ENCODE measurements at places on chromosomes 7 and 10.

DNA sequence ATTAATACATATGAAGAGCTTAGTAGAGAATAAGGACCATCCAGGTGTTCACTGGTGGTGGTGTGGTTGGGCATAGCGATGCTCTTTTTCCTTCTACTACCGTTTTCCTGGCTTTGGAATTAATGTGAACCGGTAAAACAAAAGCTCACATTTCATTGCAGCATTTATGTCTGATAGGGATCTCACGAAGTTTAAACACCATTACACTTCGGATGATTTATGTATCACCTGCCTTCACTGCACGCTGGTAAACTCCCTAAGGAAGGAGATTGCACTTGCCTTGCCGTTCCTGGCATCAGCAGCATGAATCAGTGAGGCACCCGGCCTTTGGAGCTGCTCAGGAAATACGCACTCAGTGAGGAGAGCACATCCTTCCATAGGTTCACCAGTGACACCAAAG is 47.5 kb downstream of the WIPF3 start:
- no peak for DNase-seq

GRCh38 chr10:103888113-103888841 is 29.7 kb downstream of the STN1 start:
- DNase-seq: no peak

- no peak for DNase-seq
Observed at GRCh38 chr10:103653581-103654037, 160.1 kb downstream of the NEURL1 start.

- DNase-seq: peak; percentile 78
Observed at GRCh38 chr7:102270178-102270887, 16.3 kb upstream of the SH2B2 start.

- no peak for DNase-seq
Observed at GRCh38 chr7:133165529-133165928, 83.6 kb upstream of the CHCHD3 start.

- no peak for DNase-seq
Observed at GRCh38 chr10:2920168-2920567, 147.2 kb upstream of the PFKP start.

DNA sequence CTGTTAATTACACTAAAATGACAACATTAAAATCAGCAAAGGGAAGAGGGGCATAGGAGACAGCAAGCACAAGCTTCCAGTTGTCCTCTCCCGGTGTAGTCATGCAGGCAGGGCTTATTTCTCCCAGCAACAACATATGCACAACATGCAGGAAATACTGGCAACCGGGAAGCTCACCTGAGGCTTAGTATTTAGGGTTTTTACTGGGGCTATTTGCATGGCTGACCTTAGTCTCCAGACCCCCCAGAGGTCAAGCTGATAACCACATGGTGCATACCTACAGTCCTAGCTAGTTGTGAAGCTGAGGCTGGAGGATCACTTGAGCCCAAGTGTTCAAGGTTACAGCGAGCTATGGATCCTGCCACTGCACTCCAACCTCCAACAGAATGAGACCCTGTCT is 12.8 kb upstream of the JMJD1C start:
- DNase-seq: no peak

GRCh38 chr7:3455806-3456595 is 154.9 kb downstream of the SDK1 start:
- DNase-seq: no peak

GRCh38 chr10:119872610-119872859 is at the start of gene MCMBP:
Gene MCMBP (minus strand): TSS chr10:119872843. CDS start chr10:119872584, 259 bp downstream.
- no peak for DNase-seq

GRCh38 chr10:66572700-66573099 is 353.1 kb upstream of the LRRTM3 start:
- no peak for DNase-seq

GRCh38 chr10:122078965-122079795 is 90.2 kb downstream of the TACC2 start:
- DNase-seq: peak; percentile 90

DNA sequence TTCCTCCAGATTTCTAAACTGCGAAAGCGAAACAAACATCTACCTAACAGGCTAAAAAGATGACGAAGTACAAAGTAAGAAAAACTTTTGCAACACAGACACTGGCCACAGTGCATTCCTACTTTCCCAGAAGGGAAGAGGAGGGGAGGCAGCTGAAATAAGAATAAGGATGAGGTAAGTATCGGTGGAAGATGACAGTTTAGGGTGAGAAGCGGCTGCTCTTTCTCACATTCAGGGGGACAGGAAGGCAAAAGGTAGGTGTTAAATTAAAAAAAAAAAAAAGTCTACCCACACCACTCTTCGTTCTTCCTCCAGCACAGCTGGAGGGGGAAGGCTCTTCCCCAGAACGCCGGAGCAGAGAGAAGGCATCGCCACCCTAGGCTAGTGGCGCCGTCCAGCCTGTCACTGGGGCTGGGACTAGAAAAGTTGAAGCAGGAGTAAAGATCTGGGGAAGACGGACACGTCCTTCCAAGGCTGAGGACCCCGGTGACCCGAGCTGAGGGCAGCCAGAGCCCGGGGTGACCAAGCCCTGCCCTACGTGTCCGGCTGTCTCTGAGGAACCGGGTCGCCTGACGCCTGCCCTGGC is 846 bp downstream of the DNAJC1 start:
- peak; percentile 75 for DNase-seq

DNA sequence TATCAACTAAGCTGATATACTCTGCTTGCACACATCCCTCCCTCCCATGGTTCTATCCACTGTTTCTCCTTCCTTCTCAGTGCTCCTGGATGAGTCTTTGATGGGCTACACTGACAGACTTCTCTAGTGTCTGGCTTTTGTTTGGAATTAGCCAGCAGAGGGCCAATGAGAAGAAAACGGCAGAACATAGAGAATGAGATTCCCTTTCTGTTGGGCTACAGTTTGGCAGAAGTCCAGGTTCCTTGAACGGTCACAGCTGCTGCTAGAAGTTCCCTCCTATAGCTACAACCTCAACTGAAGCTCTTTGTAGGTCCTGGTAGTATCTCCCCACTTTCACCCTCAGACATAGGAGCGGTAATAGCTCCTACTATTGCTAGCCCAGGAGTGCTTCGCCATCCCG is 251.1 kb upstream of the LRRN3 start:
- peak; percentile 89 for DNase-seq

GRCh38 chr7:12557282-12557681 is 13.2 kb upstream of the SCIN start:
- peak; percentile 16 for DNase-seq

DNA sequence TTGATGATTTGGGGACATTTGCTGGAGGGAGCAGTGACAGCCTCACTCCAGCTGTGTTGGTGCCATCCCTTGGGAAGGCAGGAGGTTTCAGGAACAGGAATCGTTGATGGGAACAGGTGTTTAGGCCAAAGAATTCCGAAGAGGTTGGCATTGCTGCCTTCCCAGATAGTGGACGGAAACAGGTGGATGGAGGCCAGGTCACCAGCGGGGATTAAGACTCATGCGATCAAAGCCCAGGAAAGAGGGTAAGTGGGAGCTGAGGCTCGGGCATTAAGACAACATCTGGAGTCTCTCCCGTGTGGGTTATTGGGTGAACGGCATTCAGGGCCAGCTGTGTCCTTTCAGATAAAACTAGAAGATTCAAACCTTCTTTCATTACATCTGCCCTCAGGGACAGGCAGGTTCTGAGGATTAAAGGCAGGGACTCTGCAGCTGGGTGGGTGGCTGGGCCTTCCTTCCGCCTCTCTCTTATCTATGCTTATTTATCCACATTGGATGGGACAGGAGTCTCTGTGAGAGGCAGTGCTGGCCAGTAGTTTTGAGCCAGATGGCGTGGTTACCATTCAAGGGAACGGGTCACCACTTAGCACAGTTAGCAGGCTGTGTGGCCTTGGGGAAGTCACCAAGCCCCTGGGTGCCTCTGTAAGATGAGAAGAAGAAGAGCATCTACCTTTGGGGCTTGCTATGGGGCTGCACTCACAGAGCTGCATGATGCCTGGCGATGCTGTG is 67.6 kb downstream of the INSIG1 start:
- DNase-seq: no peak

- DNase-seq: no peak
Observed at GRCh38 chr7:102466097-102466496, 1.3 kb downstream of the LRWD1 start.

- DNase-seq: no peak
Observed at GRCh38 chr7:146781352-146782116, 664.9 kb downstream of the CNTNAP2 start.

GRCh38 chr7:44264221-44264931 is 61.0 kb downstream of the CAMK2B start:
- peak; percentile 36 for DNase-seq

GRCh38 chr7:105185290-105186010 is 171.4 kb downstream of the KMT2E start:
- no peak for DNase-seq
